ENCODE measurements at places on chromosomes 2 and 18. TPM values are rescaled to one million over a fixed set of nuclear protein-coding genes. Genes with fewer than 3 reads are reported as not detected.

Gene OTOS
- not detected for polyA plus RNA-seq

DNA sequence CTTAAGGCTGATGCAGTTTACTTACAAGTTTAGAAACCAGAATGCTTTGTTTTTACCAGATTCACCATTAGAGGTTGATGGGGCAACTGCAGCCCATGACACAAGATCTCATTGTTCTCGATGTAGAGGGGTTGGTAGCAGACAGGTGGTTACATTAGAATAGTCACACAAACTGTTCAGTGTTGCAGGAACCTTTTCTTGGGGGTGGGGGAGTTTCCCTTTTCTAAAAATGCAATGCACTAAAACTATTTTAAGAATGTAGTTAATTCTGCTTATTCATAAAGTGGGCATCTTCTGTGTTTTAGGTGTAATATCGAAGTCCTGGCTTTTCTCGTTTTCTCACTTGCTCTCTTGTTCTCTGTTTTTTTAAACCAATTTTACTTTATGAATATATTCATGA, 99.4 kb upstream of the IL1R2 start:
- no peak for DNase-seq

DNA sequence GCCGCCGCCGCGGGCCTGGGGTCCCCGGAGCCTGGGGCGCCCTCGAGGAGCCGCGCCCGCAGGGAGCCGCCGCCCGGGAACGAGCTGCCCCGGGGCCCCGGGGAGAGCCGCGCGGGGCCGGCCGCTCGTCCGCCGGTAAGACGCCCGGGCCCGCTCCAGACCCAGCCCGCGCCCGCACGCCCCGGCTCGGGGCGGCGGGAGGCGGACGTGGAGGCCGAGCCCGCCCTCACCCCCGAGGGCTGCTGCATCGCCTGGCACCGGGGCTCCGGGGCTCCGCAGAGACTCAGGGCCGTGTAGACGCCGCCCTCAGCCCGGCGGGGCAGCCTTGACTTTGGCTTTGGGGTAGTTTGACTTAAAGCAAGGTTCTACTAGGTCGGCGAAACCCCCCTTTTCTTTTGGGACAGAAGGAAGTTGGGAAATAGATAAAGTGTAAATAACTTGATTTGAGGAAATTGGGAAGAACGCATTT, 335 bp downstream of the ERFE start:
- DNase-seq = no peak

DNA sequence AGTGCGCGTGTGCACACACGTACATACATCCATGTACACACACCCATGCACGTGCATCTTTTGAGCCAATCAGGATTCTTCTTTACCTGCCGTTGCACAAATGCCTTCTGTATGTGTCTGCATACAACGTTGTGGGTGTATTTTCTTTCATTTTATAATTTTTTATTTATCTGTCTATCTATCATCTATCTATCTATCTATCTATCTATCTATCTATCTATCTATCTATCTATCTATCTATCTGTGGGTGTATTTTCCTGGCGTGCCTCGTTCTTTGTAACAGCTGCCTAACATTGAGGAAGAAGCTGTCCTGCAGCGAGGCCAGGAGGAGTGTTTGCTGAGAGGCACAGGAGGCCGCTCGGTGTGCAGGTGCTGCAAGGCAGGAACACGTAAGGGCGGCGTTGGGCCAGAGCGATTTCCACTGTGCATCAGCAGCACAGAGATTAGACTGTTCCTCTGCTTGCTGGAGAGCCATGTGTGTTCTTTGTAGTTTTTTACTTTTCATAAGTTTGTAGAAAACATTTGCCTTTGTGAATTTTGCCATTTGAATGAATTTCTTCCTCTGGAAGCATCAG, 84.4 kb downstream of the DGKD start:
- no peak for DNase-seq

GRCh38 chr2:114550364-114550763, 107.9 kb downstream of the DPP10 start:
- DNase-seq = no peak

- no peak for DNase-seq
These were observed 783.6 kb downstream of the CBLN2 start for GRCh38 chr18:71760541-71760940.

DNA sequence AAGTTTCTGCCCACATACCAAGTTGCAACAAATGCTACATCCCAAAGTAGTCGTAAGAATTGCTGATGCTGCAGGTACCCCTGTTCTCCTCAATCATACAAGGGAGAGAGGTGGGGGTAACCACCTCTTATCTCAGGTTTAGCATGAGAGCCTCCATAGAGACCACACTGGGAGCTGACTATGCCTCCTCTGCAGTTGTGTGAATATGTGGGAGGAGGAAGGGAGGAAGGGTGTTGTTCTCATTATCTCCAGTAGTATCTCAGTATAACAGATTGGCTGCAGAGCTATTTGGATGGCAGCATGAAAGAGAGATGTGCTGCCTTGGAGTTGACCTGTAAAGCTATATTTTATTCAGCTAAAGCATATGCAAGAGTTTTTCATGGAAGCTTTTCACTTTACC, 690.7 kb downstream of the KCNJ3 start:
- DNase-seq = no peak

GRCh38 chr2:36330473-36331395, 24.8 kb upstream of the CRIM1 start:
- no peak for DNase-seq

GRCh38 chr2:231648579-231649174, 56.0 kb downstream of the TEX44 start:
- peak; percentile 62 for DNase-seq

Measured in A549 (cell line).